ENCODE measurements at places on chromosomes 12 and 14.

DNA sequence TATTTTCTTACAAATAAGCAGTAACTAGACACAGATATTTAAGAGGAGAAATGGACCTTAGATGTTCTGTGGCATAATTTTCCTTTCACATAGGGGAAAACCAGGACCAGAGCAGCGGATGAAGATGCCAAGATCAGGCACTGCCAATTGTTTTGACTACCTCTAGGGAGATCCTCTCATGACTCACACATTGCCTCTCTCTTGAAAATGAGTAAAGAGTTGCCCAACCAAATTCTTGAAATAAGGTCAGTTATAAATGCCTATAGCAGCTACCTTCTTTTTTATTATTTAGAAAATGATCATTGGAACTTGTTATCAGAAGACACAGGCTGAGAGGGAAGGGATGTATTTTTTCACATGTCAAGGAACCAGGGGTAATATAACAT lies 263.4 kb upstream of the PLEKHG7 start:
- no peak for DNase-seq

DNA sequence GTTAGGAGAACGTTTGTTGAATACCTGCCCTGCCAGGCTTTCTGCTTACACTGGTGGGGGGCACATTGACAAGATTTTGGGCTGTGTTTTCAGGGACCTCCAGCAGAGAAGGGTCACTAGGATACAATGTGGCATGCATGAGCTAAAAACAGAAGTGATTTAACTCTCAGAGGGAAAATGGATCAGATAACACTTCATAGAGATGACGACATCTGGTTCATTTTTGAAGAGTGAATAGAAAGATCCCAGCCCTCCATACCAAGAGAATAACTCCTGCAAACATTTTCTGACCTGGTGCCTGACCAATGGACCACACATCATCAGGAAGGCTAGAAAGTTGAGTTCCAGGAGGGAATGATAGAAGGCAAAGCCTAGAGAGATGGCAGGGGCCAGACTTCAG lies 33.7 kb downstream of the CKB start:
- DNase-seq, result no peak

DNA sequence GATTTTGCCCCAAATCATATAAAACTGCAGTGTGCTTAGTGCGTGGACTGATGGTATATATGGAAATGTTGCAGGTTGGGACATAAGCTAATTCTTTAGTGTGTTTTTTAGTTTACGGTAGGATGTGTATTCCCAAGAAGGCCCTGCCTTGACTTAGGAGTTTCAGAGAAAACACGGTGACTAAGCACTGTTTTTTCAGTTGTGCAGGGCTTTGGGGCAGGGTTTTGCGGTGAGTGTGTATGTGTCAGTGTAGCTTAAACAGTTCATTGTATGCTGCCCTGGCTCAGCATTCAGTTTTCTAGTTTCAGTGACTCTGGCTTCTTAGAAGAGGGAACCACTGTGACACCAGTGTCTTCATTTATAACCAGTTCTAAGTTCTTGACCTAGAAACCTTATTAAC lies 101.2 kb downstream of the AKAP6 start:
- no peak for DNase-seq

- DNase-seq, result no peak
Observed at GRCh38 chr14:96221109-96221650, 16.5 kb downstream of the BDKRB2 start.

GRCh38 chr12:3342051-3342450 lies 149.0 kb upstream of the PRMT8 start:
- peak; percentile 4 for DNase-seq

GRCh38 chr14:50612806-50613205 lies 52.9 kb downstream of the ATL1 start:
- no peak for DNase-seq

GRCh38 chr12:75814851-75815754 lies 216.5 kb downstream of the PHLDA1 start:
- DNase-seq, result no peak

GRCh38 chr12:46449316-46449715 lies 76.7 kb upstream of the SLC38A2 start:
- no peak for DNase-seq

- no peak for DNase-seq
Observed at GRCh38 chr14:84403585-84403984, 1126.4 kb upstream of the FLRT2 start.
